ENCODE measurements at places on chromosomes 2 and 18.
A peak's percentile ranks its signal among the peaks of the same experiment; 100 is the strongest.

GRCh38 chr2:11248-11941 lies 34.9 kb downstream of the FAM110C start:
- peak; percentile 15 for DNase-seq

DNA sequence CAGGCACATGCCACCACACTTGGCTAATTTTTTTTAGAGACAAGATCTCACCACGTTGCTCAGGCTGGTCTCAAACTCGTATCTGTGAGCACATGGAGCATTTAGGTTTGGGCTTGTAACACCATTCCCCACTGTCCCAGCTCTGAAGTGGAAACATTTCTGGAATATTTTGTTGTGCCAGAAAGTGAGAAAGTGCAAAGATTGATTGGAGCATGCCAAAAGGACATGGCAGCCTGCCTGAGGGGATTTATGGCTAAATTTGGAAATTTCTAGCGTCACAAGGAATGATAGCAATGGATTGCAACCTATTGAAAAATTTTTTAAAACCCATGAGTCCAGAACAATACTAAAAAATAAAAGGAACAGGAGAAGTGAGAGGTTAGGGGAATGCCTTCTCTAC lies 136.8 kb downstream of the ESCO1 start:
- no peak for DNase-seq

- DNase-seq: no peak
Observed at GRCh38 chr2:151325581-151326095, 31.8 kb upstream of the TNFAIP6 start.

DNA sequence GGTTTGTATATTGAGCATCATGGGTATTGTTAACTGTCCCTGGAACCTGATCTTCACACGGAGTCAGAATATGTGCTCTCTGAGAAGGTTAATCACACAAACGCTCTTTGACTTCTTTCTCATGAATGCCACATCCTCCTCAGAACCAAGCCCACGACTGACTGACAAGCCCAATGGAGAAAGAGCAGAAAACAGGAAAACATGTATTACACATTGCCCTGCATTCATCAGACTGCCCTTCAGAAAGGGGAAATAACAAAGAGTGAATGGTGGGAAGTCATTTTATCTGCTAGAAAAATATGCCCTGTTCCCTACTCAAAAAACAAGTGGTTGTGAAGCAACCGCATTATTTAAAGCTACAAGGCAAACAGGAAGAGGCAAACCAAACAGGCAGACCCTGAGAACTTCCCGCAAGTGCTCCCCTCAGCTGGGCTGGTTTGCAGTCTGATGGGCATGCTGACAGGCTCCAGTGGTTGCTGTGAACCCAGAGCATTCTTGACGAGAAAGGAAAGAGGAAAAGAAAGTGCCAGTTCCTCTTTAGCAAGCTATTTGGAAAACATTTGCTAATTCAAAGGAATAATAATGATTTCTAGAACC lies 172.9 kb upstream of the SETBP1 start:
- no peak for DNase-seq

DNA sequence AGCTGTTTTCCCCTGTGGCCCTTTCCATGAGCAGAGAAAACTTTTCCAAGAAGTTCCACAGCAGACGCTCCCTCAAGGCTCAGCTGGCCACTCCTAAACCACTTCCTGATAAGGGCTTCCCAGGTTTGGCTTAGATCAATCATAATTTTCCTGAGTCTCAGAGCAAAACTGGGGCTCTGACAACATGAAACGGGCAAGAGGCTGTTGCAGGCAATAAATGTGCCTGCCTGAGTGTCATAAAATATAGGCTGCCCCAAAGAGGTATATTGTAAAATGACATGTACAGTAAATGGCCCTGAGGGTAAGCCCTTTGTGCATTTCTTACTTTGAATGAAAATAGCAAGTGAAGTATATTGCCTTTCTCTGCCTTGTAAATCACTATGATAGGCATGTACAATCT lies 105.6 kb upstream of the UXS1 start:
- DNase-seq: no peak

DNA sequence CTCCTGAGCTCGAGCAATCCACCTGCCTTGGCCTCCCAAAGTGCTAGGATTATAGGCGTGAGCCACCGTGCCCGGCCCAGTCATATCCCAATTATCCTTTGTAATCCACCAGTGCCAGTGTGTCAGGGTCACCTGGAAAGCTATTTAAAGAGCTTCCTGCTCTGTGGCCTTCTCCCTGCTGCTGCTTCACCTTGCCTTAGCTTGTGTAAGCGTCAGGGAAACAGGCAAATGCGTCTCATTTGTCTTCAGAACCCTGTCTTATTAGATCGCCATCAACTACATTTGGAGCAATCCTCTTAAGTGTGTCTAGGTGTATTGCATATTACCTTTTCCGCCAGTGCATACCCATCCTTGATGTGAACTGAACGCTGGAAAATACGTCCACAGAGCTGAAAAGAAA lies 10.2 kb downstream of the KIF5C start:
- no peak for DNase-seq

DNA sequence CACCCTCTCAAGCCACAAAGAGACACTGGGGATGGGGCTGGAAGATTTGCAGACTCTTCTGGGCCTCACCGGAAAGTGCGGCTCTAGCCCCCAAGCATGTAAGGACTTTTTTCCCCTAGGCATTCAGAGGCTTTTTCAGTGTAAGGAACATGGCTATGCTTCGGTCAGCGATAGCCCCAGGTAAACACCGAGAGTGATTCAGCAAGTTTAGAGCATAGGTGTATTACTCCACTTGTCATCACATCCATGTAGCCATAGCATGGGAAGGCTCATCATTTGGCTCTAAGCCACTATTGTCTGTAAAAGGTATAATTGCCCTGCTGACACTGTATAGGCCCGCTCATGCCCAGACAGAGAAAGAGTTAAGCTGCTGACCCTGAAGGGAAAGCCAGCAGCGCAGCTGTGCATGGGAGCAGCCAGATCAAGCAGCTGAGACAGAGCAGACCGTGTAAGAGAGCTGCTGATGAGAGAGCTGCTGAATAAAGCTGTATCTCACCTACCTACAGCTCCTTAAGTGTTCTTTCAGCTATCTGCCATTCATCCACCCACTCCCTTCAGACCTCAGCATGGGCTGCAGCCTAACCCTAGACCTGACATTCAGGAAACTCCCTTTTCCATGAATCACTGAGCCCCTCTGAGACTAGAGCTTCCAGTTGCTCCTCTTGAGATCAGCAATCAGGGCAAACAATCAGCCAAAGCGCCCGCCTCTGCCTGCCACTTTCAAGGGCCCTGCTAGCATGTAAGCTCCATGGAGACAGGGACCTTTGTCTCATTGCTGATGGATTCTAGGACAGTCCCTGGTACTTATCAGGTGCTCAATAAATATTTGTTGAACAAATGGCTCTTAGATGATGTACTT lies 25.5 kb downstream of the LGALSL start:
- no peak for DNase-seq

DNA sequence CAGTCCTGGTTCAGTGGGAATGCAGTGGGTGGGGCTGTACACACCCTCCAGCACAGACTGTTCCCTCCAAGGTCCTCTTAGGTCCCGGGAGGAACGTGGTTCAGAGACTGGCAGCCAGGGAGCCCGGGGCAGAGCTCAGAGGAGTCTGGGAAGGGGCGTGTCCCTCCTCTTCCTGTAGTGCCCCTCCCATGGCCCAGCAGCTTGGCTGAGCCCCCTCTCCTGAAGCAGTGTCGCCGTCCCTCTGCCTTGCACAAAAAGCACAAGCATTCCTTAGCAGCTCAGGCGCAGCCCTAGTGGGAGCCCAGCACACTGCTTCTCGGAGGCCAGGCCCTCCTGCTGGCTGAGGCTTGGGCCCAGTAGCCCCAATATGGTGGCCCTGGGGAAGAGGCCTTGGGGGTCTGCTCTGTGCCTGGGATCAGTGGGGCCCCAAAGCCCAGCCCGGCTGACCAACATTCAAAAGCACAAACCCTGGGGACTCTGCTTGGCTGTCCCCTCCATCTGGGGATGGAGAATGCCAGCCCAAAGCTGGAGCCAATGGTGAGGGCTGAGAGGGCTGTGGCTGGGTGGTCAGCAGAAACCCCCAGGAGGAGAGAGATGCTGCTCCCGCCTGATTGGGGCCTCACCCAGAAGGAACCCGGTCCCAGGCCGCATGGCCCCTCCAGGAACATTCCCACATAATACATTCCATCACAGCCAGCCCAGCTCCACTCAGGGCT lies 17.5 kb upstream of the FAHD2A start:
- no peak for DNase-seq

DNA sequence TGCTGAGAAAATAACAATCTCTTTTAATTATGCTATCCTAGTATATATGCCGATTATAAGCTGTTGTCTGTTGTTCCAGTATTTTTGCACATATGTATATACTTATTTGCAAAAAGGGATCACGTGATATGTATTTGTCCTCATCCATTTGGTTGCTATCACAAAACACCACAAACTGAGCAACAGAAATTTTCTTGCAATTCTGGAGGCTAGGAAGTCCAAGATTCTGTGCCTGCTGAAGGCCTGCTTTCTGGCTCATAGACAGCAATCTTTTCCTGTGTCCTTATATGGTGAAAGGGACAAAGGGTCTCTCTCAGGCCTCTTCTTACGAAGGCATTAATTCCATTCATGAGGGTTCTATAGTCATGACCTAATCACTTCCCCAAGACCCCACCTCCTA lies 186.5 kb downstream of the LPIN1 start:
- no peak for DNase-seq

DNA sequence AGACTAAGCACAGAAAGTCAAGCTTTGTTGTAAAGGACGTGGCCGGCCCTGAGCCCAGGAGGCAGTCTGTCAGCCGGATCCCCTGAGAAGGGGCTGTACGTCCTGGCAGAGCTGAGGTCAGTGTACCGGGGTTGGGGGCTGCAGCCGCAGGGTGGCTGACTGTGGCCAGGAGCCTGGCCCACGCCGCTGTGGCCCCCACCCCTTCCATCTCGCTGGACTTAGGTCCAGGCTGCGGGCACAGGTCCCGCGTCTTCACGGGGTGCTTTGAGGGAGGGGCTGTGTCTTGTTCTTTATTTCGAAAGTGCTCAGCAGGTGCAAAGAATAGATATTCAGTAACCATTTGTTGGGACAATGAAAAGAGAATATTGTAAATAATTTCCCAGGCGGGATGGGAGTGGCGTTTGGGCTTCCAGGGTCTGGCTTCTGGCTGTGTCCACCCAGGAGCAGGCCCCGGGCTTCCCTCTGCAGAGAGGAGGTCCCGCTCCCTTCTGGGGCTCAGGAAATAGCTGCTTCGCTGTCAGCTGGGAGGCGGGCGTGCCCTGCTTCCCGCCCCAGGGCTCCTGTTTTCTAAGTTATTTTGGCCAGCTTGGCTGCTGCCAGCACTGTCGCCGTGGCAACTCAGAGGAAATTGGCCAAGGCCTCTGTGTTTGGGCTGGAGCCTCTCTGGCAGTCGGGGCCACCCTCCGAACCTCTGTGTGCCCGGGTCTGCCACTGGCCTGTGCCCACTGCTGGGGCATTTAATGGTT lies 7.4 kb downstream of the NFATC1 start:
- no peak for DNase-seq

DNA sequence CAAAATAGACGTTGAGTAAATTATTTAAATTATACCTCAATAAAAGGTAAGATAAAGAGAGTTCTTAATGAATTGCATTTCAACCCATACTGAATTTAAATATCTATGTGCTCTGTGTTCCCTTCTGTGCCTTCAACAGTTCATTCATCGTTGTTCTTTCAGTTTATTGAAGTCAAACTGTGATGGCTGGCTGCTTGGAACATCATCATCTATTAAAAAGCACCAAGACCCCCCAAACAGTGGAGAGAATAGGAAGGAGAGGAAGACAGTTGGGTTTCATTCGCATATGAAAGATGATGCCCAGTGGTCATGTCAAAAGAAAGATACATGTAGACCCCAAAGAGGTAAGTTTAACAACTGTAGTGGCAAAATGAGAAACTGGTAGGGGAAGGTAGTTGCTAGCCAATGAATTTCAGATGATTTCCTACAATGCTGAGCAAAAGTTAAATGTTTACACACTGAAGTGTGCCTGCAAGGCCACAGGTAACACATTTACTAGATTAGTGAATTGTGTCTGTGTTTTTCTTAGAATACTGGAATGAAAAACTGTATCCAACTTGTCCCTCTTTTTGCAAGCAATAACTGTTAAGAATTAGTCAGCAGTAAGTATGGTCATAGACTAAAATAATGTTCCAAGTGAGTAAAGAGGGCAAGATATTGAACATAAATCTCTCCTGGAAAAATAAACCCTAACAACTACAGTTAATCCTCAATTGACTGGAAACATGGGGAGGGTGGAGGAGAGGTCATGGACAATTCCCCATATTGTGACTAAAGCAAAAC lies 331.3 kb downstream of the KIAA1328 start:
- DNase-seq: no peak

- DNase-seq: no peak
Observed at GRCh38 chr2:151071906-151072305, 189.8 kb downstream of the RBM43 start.

GRCh38 chr2:223952280-223952968 lies 4.8 kb upstream of the MRPL44 start:
- DNase-seq: no peak

- no peak for DNase-seq
Observed at GRCh38 chr2:166784296-166784946, 103.9 kb upstream of the XIRP2 start.

GRCh38 chr2:49404108-49404507 lies 249.8 kb upstream of the FSHR start:
- no peak for DNase-seq

DNA sequence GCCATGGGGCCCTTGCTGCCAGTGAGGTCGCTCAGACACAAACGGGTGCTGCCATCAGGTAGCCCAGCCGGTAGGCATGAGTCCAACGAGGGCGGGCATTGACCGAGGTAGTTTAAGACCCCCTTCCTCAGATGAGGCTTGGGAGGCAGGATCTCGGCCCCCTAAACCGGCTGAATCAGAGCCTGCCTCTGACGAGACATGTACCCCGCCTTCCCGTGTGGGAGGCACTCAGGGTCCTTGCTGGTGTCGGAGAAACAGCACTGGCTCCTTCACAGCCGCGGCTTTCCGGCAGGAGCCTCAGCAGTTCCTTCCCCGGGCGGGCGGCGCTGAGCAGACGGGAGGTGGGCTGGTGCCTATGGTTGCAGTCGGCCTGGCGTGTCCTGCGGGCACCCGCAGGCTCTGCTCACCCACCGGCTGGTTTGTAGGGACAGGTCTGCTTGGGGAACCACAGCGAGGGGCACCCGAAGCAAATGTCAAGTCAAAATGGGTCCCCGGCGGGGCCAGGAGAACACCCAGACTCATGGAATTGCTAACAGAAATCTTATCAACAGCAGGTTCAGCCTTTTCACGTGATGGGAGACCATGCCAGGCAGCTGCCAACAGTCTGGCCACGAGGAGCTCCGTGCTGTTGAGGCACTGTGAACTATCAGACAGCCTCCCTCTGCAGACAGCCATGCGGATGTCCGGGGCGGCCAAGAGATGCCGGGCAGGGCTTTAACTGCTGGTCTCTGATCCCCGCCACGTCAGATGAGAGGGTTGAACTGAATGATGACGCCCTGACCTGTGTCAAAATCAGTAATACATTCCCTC lies 2.8 kb downstream of the KCNG2 start:
- DNase-seq: no peak
